ENCODE measurements at places on chromosomes 3 and 15.
A peak's percentile ranks its signal among the peaks of the same experiment; 100 is the strongest.

DNA sequence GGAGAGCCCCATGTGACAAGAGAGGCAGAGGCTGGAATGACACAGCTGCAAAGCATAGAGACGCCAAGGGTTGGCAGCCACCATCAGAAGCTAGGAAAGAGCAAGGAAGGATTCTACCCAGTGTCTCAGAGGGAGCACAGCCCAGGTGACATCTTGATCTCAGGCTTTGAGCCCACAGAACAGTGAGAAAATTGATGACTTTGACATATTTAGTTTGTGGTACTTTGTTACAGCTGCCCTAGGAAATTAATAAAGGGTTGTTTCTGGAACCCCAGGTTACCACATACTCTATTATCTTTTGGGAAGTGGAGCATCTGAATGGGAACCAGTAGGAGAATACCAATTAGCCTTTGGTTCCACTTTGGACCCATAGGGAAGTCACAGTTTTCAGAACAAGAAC is 231.7 kb downstream of the ZNF621 start:
- DNase-seq, result no peak

DNA sequence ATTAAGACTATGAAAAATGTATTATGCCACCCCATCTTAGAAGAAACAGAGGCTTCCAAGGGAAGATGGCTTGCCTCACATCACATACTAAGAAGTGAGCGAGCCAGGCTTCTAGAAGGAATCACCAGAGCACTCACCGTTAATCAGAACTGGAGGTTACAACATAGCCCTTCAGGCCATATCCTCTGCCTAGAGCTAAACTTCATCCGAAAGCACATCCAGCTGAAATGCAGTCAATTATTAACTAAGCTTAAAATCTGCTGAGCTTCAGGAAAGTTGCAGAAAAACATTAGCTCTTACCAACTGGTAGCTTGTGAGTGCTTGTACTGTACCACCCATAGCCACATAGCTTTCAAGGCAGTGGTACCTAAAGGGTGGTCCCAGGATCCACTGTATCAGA is 483.2 kb downstream of the TBL1XR1 start:
- DNase-seq, result no peak

DNA sequence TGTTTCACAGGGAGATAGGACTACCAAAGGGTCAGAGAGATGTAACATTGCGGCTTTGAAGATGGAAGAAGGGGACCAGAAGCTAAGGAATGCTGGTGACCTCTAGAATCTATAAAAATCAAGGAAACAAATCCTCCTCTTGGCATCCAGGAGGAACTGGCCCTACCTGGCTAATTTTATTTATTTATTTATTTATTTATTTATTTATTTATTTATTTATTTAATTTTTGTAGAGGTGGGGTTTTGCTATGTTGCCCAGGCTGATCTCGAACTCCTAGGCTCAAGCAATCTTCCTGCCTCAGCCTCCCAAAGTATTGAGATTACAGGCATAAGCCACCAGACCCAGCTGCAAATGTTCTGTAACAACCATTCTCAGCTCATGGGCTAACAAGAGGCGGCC is 19.7 kb downstream of the MYL3 start:
- no peak for DNase-seq

DNA sequence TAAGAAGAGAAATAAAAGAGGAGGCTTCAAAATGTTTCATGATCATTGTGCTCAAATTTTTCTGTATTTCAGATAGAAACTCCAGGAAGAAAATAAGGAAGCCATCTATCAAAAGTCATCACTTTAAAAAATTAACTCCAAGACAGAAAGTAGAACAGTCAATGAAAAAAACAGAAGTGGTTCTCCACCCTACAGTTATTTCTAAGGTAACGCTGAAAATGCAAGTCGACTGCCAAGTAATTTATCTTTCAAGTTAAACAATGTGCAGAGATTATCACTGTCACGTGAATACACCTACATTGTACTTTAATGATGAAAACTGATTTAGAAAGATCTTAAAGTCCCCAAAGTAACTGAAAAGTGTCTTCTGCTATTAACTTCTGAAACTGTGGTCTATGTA is 78.5 kb upstream of the SNRPA1 start:
- DNase-seq, result no peak

DNA sequence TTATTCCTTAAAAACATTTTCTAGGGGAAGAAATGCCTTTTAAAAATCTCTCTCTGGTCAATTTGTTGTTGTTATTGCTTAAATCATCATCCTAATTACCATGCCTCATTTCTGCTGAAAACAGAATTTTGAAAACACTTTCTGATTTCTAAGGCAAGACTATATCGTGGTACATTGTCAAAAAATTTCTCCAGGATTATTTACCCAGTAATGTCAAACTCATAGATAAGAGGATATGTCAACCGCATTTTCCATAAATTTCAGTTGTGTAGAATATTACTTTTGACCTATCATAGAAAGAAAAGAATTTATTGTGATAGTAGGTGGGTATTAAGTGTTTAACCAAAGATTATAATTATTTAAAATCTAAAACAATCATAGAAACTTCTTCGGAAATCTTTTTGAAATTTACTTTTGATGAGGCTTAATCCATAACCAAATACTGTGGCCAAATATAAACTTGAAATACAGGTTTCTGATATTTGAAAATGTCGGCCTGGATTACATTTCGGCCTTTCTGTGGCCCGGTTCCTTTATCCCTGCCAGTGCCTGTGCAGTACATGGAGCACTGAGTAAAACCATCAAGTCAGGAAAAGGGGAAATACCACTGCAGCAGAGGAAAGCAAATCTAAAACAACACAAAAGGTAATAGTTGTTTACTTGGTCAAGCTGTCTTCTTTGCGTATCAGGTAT is 173.4 kb downstream of the MYRIP start:
- DNase-seq, result no peak

DNA sequence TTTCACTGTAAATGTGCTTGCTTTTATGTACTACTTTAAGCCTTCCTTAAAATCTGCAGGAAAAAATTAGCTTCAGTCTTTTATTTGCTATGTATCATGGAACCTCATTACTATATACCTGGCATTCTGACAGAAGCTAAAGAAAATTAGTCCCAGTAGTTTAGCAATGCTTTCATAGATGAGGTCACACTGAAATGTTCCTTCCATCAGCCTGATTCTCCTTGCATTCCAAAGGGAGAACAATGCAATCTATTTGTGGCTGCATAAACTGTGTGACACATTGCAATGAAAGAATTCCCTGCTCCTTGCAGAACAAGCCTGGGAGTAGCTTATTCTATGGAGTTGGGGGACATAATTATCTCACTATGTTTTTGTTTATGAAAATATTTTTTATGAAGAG is 691.5 kb upstream of the ARPP21 start:
- peak; percentile 23 for DNase-seq

- no peak for DNase-seq
These were observed 78.1 kb upstream of the RNF7 start for GRCh38 chr3:141659821-141660613.

DNA sequence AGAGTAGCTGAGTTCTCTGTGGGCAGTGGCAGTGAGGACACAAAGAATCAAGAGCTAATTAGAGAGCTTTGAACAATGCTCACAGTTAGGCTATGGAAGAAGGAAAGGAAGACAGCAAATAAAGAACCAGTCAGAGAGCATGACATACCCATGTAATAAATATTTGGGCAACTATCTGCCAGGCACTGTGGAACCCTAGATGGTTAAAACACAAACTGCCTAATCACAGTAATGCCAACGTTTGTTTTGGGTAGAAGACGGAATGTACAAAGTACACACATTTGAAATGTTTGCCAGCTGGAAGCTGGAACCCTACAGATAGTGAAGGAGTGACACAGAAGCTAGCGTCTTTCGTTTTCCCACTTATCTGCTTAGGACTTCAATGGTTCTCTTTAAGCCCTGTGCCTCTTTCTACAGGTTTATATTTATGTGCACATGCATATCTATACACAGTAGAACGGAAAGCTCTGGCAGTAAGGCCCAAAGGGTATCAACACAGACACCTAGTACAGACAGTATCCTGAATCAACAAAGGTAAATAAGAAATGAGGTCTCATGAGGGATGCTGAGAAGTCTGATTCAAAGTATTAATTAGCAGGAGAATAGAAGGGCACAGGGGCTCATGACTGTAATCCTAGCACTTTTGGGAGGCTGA is 44.6 kb downstream of the ANKRD28 start:
- DNase-seq, result no peak

DNA sequence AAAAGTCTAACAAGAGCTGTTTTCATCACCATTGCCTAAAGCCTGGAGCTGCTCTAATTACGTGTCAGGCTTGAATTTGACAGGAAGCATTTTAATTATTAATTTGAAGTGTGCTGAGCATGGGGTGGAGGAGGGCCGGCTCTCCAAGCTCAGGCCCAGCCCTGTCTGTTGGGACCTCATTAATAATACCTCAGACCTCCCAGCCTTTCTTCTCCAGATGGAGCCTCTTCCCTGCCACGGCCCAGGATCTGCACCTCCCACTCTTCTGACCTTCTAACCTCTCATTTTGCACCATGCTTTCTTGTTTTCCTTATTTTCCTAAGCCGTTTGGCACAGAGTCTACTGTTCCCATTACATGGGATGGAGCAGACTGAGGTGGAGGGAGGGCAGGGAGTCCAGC is 30.0 kb downstream of the INSYN1 start:
- no peak for DNase-seq

DNA sequence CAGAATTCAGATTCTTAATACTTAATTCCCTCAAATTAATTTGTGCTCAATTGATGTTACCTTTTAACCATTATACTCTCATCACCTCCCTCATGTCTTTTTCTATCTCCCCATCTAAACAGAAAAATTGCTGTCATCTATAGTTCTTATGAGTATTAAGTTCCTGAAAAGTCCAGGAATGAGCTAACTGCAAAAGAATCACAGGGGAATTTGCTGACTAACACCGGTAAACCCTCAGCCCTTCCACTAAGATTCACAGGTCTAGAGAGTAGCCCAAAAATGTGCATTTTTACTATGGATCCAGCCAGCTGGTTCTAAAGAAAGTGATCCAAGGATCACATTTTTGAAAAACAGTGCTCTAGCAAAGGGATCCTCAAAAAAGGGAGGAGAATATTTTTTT is 67.0 kb downstream of the SETD2 start:
- DNase-seq, result no peak

GRCh38 chr15:62449638-62450037 is 284.6 kb upstream of the C2CD4B start:
- DNase-seq, result no peak

- DNase-seq, result no peak
These were observed 409.6 kb downstream of the UNC13C start for GRCh38 chr15:54387799-54388198.

DNA sequence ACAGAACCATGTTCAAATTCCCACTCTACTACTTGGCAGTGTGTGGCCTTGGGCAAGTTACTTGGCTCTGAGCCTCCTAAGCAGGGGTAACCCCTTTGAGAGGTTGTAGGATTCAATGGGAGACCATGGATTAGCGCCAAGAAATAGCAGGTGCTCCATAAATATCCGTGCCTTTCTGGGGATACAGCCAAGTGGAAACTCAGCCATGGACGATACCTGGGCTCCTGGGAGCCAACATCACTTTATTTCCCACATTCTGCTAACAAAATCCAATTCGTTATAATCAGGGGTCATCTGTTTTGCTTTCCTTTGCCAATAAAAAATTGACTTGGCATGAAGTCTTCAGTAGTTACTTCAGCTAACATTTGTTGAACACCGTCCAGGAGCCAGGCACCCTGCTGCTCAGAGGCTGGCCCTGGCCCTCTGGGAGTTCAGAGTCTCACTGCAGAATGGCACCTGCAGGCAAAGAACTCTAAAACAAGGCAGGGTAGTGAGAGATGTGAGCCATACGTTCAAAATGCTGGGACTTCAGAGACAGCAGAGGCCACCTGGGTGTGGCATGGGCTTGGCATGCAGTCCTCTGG is 42.3 kb downstream of the ZDHHC19 start:
- no peak for DNase-seq

DNA sequence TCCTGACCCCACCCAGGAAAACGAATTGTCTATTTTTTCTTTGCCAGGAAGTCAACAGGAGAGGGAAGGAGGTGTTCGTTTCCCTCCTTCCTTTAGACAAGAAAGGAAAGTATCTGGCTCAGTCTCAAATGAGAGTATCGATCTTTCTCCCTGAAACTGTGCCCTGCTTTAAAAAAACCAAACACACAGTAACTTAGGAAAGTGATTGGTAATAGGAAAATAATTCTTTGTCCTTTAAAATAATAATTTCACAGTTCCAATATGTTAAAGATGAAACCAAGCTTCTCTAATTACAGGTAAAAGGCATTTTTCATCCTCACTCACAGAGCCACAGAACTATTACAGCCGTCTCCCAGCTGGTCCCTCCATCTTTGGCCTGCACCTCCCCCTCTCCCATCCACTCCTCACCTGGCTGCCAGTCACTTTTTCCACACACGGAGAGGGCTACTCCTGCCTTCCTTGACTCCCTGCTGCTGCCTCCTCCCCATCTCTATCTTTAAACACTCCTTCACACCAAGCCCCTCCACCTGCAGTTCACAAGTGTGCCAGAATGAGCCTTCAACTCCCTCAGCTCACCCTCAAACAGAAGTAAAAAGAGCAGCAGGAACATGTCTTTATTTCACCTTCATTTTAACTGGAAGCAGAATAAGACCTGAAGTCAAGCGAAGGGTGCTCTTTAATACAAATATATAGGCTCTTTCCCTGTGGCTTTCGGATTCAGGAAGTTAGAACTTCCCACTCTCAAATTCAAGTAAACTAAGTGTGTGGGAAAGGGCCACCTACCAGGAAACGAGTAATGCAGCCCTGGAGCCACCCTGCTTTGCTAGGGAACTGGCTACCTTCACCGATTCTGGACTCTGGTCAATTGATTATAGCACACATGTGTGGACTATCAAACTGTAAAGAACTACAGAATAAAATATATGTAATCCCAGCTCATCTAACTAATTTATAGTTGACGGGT is 116.4 kb downstream of the SENP2 start:
- no peak for DNase-seq

- no peak for DNase-seq
These were observed 41.8 kb upstream of the TEX9 start for GRCh38 chr15:56323435-56323834.

DNA sequence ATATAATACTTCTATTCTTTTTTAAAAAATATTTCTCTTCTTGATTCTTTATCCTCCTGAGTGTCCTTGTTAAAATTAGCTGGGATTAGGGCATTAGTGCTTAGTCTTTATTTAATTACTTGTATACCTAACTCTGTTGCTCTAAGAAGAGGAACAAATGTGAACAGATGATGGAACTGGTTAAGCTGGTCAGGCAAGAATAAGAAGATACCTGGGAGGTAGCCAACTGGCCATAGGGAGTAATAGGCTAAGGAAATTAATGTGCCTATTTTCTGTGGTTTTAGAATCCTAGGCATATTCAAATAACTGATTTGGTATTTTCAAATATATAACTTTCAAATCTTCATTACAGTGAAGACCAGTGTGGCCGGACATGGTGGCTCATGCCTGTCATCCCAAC is 54.4 kb downstream of the EIF3J start:
- no peak for DNase-seq

- DNase-seq, result no peak
These were observed 76.3 kb downstream of the MYLK start for GRCh38 chr3:123807820-123808219.

GRCh38 chr15:71106802-71107500 is 8.3 kb upstream of the THSD4 start:
- no peak for DNase-seq

- DNase-seq, result no peak
These were observed 448 bp downstream of the SLC12A8 start for GRCh38 chr3:125212091-125212508.

GRCh38 chr3:190538288-190538687 is 24.4 kb downstream of the IL1RAP start:
- no peak for DNase-seq
